ENCODE measurements at places on chromosomes 2 and 18.
A peak's percentile ranks its signal among the peaks of the same experiment; 100 is the strongest.

- no peak for DNase-seq
Measured at GRCh38 chr2:127039387-127040031, 67.4 kb downstream of the BIN1 start.

GRCh38 chr2:58911877-58912276 lies 670.8 kb upstream of the FANCL start:
- DNase-seq, result no peak

GRCh38 chr2:145597809-145598208 lies 1077.9 kb upstream of the ZEB2 start:
- no peak for DNase-seq

- DNase-seq, result peak; percentile 78
Measured at GRCh38 chr2:96760986-96761832, 507 bp downstream of the CNNM4 start.

DNA sequence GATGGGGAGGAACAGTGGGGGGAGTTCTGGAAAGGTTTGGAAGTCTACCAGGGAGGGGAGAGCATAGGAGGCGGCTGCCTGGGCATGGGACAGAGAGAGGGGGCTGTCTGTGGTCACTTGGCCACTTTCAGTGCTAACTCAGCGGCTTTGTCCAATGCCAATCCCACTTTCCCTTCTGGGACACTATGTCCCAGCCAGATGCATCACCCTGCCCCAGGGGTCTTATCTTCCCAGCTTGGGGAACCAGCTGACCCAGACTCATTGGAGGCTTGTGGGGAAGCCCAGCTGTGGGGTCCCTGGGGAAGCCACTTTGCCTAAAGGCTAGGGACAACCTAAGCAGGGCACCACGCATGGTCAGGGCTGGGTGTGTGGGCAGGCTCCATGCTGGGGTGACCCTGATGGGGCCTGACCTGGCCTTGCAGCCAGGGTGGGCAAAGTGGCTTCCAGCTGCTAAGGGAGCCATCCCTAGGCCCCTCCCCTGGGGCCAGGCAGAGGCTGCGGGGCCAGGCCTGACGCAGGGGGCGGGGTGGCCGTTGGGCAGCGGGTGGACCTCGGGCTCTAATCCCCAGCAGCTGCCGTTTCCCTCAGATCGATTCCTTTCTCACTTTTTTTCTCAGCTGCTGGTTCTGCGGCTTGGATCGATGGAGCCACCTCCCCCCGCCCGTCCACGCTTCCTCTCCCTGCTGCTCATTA lies 1.6 kb upstream of the ASIC4 start:
- no peak for DNase-seq

GRCh38 chr2:176763851-176764404 lies 448.7 kb upstream of the HNRNPA3 start:
- no peak for DNase-seq

- DNase-seq, result no peak
Measured at GRCh38 chr2:196344397-196344796, 173.0 kb upstream of the STK17B start.
